ENCODE measurements at places on chromosomes 12 and 14.

DNA sequence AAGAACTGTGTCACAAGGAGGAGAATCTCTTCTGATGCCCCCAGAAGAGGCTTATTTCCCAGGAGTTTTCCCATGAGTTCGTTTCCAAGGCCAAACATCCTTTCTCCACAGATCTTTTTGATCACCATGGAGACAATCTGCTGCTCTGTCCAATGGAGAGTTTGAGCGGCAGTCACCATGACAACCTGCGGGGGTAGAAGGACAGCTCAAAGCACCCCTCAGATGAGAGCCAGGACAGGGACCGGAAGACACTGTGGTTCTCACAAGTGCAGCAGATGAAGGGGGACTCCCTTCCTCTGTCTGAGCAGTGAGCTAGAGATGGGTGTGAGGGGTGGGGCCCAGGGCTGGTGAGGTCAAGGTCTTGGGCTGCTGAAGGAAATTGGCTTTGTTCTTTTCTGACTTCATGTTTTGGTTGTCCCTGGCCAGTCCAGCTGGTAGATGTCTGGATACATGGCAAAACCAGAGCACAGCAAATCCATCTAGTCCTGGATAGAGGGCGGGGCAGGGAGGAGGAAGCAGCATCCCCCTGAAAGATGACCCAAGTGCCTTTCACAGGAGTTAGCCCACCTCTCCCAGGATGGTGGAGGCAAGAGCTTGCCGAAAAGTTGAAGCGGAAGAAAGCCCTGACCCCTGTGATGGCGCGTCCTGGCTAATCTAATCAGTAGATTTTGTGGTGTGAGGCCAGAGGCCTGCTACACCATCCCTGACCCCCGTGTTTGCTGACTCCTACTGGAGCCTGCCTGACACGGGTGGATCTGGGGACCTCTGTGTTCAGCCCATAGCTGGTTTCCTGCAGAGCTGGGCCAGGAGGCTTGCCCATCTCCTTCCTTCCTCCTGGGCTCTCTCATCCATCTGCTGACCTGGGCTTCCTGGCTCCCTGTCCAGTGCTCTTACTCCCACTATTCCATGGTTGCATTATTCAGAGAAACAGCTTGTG is 24.4 kb downstream of the DHRS2 start:
- DNase-seq, result no peak

DNA sequence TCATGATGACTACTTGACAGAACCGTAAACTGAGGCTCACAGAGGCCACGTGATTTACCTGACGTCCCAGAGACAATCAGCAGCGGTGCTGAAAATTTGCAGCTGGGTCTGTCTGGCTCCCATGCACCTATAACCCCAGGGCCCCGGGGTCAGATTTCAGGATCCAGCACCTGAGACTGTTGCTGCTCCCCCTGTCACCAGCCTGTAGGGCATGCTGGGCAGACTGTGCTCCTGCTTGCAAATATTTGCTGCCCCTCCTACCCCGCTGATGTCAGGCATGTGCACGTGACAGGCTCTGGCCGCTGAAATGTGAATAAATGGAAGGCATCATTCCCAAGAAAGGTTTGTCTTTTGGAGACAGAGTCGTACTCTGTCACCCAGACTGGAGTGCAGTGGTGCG is 6.0 kb downstream of the MMAB start:
- no peak for DNase-seq

GRCh38 chr12:46571608-46572007 is 199.0 kb upstream of the SLC38A2 start:
- DNase-seq, result no peak

- DNase-seq, result no peak
Observed at GRCh38 chr12:105740970-105741725, 397.6 kb downstream of the NUAK1 start.

DNA sequence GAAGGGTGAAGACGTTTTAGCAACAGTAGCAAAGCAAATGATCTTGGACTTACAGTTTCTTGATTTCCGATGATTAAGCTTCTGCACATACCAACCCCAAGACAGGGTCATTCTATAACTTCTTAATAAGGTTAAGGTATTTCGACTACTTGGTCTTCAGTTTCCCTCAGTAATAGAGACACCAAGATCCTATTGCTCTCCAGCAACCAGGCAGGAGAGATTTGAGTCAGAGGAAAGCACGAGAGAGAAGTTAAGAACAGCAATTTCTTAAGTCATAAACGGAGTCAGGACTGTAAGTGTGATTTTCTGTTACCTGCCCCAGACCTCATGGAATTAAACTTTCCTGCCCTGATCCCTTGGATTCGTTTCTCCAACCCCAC is 215.6 kb downstream of the TTC8 start:
- DNase-seq, result no peak

DNA sequence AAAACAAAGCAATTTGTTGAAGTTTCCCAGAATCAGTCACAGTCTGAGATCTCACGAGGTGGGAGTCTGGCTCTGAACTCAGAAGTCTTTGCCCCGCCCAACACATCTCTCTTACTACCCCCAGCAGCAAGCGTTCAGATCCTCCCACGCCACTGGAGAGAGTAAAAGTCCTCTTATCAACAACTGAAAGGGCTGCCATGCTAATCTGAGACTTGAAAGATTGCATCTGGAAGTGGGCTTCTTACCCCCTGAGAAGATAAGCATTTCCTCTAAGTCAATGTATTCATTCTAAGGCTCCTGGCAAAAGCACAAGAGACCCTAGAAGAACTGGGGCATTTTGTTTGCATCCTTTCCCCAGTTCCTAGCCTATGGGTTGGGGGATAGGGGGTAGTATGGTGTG is 34.1 kb upstream of the STON2 start:
- no peak for DNase-seq

GRCh38 chr12:85588221-85588620 is 248.0 kb downstream of the RASSF9 start:
- DNase-seq, result no peak

DNA sequence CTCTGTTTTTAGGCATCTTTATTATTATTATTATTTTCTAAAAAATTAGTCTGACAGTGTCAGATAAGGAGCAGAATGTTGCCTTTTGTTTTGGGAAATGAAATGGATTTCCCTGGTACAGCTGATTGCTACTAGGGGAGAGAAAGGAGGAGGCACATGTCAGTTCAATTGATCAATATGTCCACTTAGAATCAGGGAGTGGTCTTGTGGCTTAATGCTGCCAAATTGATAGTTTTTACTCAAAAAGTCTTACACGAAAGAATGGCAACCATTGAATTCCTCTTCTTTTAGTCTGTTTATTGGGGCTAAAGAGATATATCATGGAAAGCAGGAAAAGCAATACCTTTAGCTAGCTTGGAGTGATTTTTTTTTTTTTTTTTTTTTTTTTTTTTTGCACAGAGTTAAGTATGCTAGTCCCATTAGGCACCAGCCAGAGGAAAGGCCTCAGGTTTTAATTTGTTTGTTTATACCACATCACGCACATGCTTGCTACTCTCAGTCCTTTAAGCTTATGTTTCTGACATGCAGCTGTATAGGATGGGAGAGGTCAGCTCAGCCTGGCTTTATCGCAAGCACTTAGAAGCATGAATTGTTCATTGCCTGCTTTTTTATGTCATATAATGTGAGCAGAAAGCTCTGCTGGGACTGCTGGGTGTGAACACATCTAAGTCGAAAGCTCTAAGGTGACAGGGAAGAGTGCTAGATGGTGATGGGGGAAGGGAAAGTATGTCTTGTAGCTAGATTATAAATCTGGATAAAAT is 1.4 kb downstream of the AKAP6 start:
- no peak for DNase-seq

GRCh38 chr14:93982230-93983007 is 6.0 kb upstream of the ASB2 start:
- DNase-seq, result no peak

GRCh38 chr12:92912052-92912451 is 17.0 kb downstream of the EEA1 start:
- DNase-seq, result no peak

- DNase-seq, result no peak
Observed at GRCh38 chr14:39232554-39233415, 930 bp upstream of the MIA2 start.

- DNase-seq, result no peak
Observed at GRCh38 chr12:111864913-111865312, 22.9 kb downstream of the MAPKAPK5 start.

DNA sequence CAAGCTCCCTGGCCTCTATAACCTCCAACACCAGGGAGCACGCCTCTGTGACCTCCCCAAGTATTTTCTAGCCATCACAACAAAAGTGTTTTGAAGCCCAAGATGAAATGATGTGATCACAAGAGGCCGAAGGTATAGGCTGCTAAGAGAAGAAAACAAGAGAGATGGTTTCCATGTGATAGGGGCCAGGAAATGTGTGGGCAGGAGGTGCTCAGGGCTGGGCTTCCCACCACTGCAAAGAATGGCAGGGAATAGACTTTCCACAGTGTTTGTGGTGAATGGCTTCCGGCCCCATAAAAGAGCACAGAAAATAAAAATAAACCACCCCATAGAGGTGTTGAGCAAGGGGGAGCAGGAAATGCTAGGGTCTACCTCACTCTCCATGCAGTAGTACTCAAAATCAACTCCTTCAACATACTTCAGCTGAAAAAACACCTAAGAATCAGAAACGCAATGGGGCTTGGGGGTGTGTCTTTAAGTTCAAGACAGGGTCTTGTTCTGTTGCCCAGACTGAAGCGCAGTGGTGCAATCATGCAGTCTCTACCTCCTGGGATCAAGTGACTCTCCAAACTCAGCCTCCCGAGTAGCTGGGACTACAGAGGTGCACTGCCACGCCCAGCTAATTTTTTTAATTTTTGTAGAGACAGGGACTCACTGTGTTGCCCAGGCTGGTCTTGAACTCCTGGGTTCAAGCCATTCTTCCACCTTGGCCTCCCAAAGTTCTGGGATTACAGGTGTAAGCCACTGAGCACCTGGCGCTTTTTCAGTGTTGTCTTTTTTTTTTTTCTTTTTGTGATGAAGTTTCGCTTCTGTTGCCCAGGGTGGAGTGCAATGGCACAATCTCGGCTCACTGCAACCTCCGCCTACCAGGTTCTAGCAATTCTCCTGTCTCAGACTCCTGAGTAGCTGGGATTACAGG is 27.1 kb downstream of the DAD1 start:
- DNase-seq, result peak; percentile 47

DNA sequence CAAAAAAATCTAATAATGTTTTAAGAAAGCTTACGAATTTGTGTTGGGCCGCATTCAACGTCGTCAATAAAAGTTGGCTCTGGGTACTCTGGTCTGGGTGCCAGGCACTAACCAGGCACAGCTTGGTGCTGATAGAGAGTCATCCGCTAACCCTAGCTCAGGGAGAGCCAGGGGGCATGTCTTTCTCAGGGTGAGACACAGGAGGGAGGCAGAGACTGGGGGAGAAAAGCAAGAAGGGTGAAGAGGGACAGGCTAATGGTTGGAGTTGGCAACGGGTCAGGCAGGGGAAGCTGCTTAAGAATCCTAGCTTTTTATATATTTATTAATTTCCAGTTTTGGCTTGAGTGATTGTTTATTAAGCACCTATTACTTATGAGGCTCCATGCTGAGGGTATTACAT is 105.0 kb downstream of the CMKLR1 start:
- DNase-seq, result no peak

DNA sequence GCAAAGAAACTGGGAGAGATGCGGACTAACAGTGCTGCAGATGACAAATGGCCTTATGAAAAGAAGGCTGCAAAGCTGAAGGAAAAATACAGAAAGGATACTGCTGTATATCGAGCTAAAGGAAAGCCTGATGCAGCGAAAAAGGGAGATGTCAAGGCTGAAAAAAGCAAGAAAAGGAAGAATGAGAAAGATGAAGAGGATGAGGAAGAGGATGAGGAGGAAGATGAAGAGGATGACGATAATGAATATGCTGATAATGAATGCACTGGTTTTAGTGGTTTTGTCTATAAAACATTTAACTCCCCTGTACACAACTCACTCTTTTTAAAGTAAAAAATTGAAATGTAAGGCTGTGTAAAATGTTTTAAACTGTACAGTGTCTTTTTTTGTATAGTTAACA is 13.2 kb upstream of the ARID4A start:
- DNase-seq, result no peak

- DNase-seq, result peak; percentile 26
Observed at GRCh38 chr14:105496831-105497591, 6.0 kb downstream of the TEDC1 start.

Measured in B cell (primary cell).